B cell (primary cell): ENCODE measurements at places on chromosomes 4 and X. TPM values are rescaled to one million over a fixed set of nuclear protein-coding genes. Genes with fewer than 3 reads are reported as not detected.

The SATL1 gene
- not detected in 2 replicates for total RNA-seq

DNA sequence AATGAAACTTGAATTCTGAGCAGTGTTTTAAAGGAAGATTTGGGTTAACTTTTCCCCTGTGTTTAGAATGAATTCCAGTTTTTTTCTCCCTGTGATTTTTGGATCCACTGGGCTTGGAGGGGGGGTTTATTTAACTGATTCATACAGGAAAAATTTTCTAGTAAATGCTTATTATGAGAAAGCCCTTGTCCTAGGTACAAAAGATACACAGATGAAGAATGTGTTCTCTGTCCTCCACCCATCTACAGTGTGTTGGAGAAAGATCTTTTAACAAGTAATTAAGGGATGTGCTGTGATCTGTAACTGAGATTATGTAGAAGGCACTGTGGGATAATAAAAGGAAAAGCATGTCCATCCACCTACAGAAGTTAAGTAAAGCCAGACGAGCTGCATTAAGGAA, 103.9 kb downstream of the STIM2 start:
- peaks cover under 1% of the 10 kb centered on the region for H3K36me3 ChIP-seq
- peaks cover 10% of the 10 kb centered on the region for H3K4me1 ChIP-seq
- H3K27me3 ChIP-seq, result no peaks in the 10 kb centered on the region
- H3K4me3 ChIP-seq, result no peak overlapping the region

The FABP2 gene
- total RNA-seq, result not detected in 2 replicates

GRCh38 chr4:78659264-78659663, 107.7 kb downstream of the ANXA3 start:
- no peak overlapping the region for H3K4me3 ChIP-seq
